ENCODE measurements at places on chromosomes 7 and 10.

DNA sequence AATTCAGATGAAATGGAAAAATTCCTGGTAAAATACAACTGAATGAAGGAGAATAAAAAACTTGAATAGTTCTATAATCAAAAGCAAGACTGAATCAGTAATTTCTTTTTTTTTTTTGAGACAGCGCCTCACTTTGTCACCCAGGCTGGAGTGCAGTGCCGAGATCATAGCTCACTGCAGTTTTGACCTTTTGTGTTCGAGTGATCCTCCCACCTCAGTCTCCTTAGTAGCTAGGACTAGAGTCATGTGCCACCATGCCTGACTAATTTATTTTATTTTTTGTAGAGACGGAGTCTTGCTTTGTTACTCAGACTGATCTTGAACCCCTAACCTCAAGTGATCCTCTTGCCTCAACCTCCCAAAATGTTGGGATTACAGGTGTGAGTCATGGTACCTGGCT, 26.1 kb downstream of the SYPL1 start:
- DNase-seq = no peak

- no peak for DNase-seq
Measured at GRCh38 chr7:46343802-46344201, 422.7 kb upstream of the IGFBP3 start.

GRCh38 chr10:9294865-9295264, 1240.4 kb downstream of the GATA3 start:
- no peak for DNase-seq

DNA sequence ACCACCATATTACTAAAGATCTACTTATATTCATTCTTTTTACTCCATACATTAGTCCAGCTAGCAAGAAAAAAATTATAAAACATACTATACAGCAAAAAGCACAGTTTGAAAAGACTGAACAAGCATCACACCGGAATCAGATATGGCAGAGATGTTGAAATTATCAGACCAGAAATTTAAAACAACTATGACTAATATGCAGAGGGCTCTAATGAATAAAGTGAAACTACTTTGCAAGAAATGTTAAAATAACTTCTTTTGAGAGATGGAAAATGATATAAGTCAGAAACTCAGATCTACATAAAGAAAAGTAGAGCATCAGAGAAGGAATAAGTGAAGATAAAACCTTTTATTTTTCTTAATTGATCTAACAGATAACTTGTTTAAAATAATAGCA, 50.9 kb downstream of the SGCE start:
- no peak for DNase-seq

DNA sequence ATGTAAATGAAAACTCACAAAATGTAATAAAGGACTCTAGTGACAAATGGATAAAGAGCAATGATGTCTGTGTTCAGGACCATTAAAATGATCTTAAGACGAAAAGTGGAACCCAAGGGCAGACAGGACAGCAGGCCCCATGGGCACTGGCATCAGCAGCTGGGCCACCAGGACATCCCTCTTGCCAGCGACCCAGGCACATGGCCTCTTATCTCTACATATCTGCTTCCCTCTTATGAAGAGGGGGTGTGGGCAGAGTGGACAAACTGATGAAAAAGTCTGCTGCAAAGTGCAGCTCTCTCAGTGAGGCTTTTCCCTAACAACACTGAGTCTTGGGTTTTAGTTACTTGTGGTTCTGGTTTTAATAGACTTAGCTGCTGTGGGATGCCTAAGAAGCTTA, 44.8 kb upstream of the ANKRD1 start:
- DNase-seq = no peak

DNA sequence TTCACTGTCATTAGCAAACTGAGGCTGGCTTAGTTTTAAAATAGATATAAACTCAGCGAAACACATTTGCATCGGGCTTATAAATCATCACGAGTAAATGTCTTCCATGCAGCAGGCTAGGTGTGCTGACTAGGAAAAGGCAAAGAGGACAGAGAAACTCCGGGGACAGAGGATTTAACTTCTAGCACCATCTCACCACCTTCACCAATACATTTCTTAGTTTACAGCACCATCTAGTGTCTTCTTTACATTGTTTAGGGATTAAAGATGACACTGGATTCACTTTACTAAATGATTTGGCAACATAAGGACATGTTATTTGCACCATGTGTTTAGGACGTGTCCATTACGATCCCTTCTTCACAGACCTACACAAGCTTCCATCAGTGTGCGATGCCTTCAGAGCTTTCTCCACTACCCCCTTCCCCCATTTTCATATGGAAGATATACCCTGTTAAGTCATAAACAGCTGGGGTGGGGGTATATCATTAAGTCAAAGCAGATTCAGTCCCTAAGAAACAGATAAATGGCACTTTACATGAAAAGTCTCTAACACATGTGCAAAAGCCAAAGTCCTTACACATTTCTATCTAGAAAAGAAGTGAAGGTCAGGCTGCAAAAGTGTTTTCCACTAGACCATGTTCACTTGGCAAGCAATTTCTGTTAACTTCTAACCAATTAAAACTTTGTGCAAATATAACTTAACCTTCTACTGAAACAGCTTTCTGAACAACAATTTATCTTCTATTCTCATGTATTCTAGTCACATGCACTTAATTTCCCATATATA, 103.3 kb downstream of the GRB10 start:
- DNase-seq = peak; percentile 79

DNA sequence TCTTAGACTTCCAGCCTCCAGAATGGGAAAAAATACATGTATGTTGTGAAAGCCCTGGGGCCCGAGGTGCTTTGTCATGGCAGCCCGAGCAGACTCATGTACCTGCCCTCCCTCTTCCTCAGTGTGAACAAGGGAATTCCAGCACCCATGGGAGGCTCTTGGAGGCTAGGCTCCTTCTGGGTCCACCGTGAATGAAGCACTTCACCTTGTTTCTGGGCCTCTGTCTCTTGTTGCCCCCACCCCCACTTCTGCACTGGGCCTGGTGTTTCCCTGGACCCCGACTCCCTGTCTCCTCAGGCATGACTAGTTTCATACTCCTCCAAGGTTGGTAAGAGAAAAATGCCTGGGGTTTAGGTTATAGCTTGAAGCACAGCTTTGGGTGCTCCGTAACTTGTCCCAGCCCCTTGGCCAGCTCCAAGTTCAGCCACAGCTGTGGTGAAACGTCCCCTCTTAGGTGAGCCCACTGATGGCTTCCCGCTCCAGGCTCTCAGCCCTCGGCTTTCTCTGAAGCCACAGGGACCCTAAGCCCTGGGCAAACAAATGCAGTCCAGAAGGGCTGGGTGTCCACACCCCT, 30.2 kb upstream of the ARHGAP22 start:
- DNase-seq = no peak

- peak; percentile 97 for DNase-seq
Measured at GRCh38 chr10:124153023-124153826, 59.8 kb upstream of the CHST15 start.

- peak; percentile 34 for DNase-seq
Measured at GRCh38 chr7:95596198-95597063, at the start of gene PDK4. TSS of gene PDK4 (minus strand) at chr7:95596516. CDS start at chr7:95596293, 223 bp downstream.

DNA sequence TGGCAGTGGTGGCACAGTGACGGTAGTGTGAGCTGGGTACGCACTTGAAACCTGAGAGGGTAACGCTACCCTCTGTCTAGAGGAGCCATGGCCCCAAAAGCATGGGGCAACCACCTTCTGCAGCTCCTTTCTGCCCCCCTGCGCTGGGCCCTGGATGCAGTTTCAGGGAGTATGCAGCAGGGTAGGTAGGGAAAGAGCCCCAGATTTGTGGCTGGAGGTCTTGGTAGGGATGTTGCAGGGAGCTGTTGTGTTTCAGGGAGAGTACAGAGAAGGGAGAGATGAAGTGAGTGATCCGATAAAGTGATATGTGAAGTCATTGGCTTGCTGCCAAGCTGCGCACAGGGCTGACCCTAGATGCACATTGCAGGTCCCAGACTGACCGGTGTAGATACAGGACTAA, 2.7 kb upstream of the PGAM2 start:
- no peak for DNase-seq

DNA sequence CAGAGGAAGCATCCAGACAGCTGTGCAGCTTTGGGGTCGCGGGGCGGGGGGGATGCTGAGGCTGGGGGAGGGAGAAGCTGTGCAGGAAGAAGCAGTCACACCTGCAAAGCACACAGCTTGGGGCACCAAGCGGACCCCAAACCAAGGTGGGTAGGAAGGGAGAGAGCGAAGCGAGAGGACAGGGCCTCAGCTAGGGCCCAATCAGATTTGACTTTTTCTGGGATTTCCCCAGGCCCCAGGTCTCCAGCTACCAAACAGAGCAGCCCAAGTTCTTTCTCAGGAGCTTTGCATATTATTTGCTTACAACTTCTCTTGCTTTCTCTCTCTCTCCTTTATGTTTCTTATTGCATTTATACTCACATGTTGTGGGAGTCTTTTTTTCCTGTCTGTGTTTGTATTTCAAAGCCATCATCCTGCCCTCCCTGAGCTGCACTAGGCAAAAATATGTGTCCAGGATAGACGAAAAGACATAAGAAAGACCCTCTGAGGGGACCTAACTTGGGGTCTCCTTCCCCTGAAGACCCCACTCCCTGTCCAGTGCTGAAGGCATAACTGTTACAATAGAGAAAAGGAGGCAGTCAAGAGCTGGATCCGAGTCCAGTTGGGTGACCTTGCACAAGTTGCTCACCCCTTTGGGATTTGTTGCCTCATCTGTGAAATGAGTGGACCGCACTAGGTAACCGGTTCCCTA, 50.6 kb upstream of the SMNDC1 start:
- DNase-seq = no peak

DNA sequence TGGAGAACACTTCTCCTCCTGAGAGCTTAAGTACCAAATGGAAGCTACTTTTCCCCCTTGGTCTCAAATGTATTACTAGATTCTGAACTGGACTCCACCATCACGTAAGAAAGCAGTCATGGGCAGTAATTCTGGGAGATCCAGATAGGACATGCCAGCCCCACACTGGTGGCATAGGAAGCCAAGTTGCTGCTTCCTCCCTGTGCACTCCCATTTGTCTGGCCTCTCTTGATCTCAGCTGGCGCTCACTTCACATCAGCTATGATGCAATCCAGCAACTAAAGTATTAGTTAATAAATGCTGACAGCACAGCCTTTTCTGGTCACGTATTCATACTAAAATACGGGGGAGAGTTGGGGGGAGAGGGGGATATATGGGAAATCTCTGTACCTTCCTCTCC, 3.4 kb upstream of the IL6 start:
- peak; percentile 3 for DNase-seq

All from DMS153 (cell line).